SK-N-DZ (cell line): ENCODE measurements at places on chromosomes 6 and 20.
A peak's percentile ranks its signal among the peaks of the same experiment; 100 is the strongest.

- DNase-seq = no peak
Observed at GRCh38 chr20:44309763-44310663, 989 bp downstream of the FITM2 start.

GRCh38 chr20:56788041-56788670, 159.1 kb downstream of the TFAP2C start:
- no peak for DNase-seq

DNA sequence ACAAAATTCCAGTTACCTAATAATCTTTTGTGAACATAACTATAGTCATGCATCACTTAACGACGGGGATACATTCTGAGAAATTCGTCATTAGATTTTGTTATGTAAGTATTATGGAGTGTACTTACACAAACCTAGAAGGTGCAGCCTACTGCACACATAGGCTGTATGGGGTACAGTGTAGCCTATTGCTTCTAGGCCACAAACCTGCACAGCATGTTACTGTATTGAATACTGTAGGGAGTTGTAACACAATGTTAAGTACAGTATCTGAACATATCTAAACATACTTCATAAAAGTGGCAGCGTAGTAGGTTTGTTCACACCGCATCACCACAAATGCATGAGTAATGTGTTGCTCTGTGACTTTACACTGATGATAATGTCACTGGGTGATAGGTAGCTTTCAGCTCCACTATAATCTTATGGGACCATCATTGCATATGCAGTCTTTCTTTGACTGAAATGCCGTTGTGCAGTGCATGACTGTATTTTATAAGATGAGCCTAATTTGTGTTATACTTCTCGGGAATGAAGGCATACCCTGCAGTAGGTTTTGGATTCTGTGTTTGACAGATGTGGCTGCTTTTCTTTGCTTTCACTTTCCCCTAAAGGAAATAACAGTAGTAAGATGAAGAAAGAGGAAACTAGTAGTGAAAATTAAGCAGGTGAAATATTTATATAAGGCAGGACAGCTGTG, 365.6 kb downstream of the FARS2 start:
- no peak for DNase-seq

DNA sequence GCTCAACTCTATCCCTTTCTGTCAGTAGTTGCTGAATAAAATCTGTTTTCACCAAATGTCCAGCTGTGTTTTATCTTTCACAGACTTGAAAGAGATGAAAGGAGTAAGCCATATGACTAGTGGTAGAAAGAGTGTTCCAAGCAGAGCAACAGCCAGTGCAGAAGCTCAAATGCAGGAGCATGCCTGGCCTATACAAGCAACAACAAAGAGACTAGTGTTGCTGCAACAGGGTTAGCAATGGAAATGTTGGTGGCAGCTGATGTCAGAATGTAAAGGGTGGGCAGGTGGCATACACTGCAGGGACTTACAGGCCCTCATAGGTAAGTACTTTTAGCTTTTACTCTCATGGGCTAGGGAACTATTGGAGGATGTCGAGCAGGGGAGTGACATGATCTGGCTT, 5.2 kb upstream of the HINT3 start:
- DNase-seq = no peak

GRCh38 chr6:169028343-169028742, 225.3 kb downstream of the THBS2 start:
- no peak for DNase-seq

- DNase-seq = no peak
Observed at GRCh38 chr6:16033214-16033613, 95.7 kb upstream of the MYLIP start.

- no peak for DNase-seq
Observed at GRCh38 chr6:80464901-80465300, 358.4 kb downstream of the BCKDHB start.

DNA sequence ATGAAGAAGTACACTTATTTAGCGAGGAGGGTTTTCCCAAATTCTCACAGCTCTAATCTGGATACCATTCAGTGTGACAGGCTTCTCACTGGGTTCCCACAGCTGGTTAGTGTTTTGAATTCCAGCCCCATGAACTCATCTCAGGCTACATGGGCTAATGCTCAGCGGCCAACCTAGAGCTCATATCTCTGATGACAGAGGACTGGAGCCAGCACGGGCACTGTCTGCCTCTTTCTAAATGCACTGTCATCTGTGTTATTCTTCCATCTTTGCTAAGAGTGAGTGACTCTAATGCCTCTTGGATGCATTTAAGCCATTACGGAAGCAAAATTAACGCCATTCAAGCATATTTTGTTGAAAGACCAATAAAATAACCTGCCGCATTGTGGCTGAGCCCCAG, 308.9 kb upstream of the JAG1 start:
- DNase-seq = no peak

DNA sequence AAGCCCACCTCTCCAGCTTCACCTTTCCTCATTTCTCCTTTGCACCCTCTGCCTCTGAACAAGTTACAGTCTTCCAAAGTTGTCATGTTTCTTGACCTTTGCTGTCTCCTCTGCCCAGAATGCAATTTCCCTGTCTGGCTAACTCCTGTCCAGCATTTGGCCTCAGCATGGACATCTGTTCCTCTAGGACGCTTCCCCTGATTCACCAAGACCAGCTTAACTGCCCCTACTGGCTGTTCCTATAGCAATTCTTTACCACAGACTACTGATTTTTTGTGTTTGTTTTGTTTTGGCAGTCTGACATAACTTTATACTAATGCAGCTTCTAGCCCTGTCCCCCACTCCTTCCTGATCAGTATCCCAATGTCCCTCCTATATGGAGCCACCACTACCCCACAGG, 13.4 kb downstream of the GNL1 start:
- no peak for DNase-seq

DNA sequence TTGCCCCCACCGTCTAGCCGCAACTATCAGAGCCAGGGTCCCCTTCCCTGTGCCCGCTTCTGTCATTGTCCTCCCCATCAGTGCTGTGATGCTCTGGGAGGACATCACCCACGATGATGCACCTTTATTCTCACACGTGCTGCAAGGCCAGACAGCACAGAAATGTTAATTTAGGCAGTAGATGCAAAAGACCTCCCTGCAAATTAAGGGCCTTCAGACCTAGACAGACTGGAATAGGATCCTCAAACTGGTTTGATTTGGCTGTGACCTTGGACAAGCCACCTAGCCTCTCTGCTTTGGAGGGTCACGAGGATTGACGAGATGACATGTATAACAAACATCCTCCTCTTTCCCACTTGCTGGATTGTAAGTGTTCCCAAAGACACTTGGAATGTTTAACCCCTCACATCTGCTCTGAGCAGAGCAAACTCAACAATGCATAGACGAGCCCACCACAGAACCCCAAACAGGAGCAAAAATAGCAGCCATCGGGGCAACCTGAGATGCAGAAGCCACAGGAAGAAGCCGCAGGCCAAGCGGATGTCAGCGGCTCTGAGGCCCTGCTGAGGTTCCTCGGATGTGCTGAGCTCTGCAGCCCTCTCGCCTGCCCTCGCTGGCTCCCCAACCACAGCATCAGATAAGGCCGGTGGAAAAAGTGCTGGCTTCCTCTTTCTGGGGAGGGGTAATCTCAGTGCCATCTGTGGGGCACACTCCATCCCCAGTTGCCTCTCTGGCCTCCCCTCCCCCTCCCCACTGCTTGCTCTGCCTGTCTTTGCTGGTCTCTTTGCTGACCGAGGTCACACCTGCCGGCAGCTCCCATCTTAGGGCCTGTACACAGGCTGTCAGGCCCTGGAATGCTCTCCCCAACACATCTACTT, 35.3 kb downstream of the TOX2 start:
- peak; percentile 22 for DNase-seq

DNA sequence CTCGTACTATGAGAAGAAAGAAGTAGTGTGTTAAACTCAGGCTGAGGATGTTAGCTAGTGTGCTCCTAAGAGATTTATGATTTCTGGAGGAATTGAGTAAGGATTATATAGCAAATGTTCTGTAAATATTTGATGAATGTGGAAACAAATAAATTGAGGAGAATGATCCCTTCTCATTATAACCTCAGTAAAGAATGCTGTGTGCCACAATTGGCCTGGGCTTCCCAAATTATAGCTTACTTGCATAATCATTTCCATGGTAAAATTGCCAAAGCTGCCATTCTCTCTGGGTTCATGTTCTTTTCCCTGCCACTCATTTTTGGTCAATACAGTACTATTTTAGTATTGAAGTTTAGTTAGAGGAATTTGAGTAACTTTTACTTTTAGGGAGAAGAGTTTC, 128.5 kb downstream of the FLRT3 start:
- no peak for DNase-seq
